ENCODE measurements at places on chromosomes 2 and 18.

DNA sequence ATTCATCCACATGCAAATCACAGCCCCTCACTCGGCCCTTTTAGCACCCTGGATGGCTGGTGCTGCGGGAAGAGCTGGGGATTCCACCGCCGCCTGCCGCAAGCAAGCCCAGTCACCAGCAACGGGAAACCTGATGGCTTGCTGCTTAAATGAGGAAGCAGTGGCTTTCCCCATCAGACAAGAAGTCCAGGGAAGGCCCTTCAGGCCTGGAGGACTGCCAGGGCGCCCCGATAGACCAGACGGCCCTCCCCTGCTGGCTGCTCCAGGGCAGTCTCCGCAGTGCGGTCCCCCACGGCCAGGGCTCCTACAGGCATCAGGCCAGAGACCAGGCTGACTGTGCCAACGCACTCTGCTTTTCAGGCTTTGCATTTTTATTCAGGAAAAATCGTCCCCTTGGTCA is 439.1 kb downstream of the EIPR1 start:
- no peak for DNase-seq

DNA sequence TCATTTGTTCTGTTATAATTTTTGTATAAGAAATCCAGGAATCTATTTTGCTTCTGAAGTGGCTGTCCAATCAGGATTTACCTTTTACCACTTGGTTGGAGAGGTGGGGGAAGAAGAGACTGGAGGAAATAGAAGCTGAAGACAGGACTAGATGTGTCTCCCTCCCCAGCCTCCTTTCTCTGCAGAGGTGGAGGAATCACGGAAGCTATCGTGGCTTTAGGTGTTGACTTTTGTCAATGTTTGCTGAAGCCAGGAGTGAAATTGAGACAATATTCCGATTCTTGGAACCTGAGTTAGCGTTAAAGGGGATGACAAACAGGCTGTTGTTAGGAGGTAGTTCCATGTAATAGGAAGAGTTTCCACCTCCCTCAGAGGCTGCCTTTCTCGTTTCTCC is 43.5 kb downstream of the PDCL3 start:
- DNase-seq: no peak

DNA sequence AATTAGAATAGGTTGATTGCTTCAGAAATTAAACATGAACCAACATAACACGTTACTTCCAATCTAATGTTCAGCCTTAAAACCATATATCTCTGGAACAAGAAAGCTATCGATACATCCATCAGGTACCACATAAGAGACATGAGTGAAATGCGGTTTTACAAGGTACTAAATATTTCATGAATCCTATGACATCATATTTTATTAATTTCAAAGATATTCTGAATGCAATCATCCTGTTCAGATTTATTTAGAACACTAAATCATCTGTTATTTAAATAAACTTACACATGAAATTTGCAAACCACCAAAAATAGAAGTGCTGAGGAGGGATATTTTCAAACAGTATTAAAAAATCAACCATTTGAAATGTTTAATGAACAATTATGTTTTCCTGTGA is 119.0 kb downstream of the OSBPL1A start:
- no peak for DNase-seq

DNA sequence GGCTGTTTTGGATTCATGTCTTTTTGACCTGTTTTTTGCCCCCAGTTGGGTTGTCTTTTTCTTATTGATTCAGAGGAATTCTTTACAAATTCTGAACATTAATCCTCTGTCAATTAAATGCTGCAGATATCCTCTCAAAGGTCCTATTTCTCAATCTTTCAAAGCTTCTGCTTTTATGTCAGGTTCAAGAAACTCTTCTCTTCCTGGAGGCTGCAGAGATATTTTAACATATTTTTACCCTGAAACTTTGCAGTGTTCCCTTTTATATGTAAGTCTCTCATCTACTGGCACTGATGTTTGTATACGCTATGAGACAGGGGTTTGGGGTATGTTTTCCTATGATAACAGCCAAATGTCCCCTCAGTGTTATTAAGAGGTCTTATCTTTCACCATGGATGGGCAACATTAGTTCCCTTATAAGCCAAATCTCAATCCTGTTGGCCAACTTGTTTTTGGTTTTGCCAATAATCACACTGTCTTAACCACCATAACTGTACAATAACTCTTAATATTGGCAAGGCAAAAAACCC is 159.3 kb downstream of the HDAC4 start:
- DNase-seq: no peak
